ENCODE measurements at places on chromosomes 1 and 21. TPM values are rescaled to one million over a fixed set of nuclear protein-coding genes. Genes with fewer than 3 reads are reported as not detected.

DNA sequence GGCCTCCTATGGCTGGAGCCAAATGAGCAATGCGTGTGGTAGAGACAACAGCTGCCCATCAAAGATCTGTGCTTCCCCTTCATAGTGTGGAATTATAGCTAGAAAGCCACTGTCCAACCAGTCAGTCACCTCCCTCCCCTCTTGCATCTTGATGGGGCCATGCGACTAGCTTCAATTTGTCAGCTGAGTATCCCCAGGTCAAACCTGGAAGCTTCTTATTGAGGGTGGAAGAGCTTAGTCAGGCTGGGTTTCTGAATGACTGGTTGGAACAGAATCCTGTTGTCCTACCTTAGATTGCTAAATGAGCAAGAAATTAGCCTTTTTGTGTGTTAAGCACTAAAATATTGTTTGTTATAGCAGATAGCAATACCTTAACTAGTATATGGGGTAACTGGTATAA, 625.4 kb downstream of the PTPRC start:
- no peak overlapping the region for H3K4me3 ChIP-seq
- H3K27me3 ChIP-seq, result no peaks in the 10 kb centered on the region
- DNase-seq, result no peak
- H3K4me1 ChIP-seq, result no peaks in the 10 kb centered on the region
- H3K36me3 ChIP-seq, result no peaks in the 10 kb centered on the region

- H3K27me3 ChIP-seq, result no peaks in the 10 kb centered on the region
- no peaks in the 10 kb centered on the region for H3K36me3 ChIP-seq
- no peaks in the 10 kb centered on the region for H3K4me1 ChIP-seq
- H3K27ac ChIP-seq, result no peak overlapping the region
Measured at GRCh38 chr1:147729315-147729714, 31.1 kb downstream of the GJA5 start.

- no peaks in the 10 kb centered on the region for H3K27me3 ChIP-seq
- H3K36me3 ChIP-seq, result no peaks in the 10 kb centered on the region
- no peak for DNase-seq
- H3K27ac ChIP-seq, result no peak overlapping the region
- no peaks in the 10 kb centered on the region for H3K4me1 ChIP-seq
- H3K4me3 ChIP-seq, result no peak overlapping the region
Measured at GRCh38 chr1:177796561-177796960, 173.3 kb downstream of the SEC16B start.

DNA sequence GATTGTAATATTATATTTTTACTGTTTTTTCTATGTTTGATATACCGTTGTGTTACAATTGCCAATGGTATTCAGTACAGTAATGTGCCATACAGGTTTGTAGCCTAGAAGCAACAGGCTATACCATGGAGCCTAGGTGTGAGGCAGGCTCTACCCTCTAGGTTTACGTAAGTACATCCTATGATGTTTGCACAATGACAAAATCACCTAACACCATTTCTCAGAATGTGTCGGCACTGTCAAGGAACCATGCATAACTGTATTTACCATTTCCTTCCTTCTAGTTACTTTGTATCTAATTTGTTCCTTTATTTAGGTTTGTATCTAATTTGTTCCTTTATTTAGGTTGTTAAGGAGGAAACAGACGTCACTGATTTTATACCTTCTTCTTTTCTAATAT, 9.9 kb downstream of the NPHP4 start:
- H3K36me3 ChIP-seq, result no peaks in the 10 kb centered on the region
- H3K27ac ChIP-seq, result no peak overlapping the region
- DNase-seq, result no peak

- H3K36me3 ChIP-seq, result no peaks in the 10 kb centered on the region
- H3K4me3 ChIP-seq, result peak overlapping the region; percentile 23
- DNase-seq, result peak; percentile 84
- peaks cover 29% of the 10 kb centered on the region for H3K4me1 ChIP-seq
- peak overlapping the region; percentile 66 for H3K27ac ChIP-seq
- no peaks in the 10 kb centered on the region for H3K27me3 ChIP-seq
Measured at GRCh38 chr1:229579059-229579673, 20.7 kb upstream of the ABCB10 start.

DNA sequence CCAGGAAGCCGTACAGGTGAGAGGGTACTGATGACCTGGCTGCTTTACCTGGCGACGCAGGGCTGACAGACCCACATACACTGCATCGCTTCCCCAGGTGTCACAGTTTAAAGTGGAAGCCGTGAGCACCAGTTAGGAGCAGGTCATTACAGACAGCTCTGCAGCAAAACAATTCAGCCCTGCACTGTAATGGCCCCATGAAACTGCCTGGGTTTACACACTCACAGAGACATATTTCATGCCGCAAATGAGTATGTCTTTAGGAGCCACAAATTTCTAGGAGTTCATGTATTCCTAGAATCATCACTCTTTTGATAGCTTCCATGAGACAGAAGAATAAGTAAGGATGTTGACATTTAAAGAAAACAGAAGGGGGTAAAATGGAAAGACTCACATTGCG, 723.1 kb downstream of the MATN1 start:
- no peaks in the 10 kb centered on the region for H3K4me1 ChIP-seq
- no peaks in the 10 kb centered on the region for H3K36me3 ChIP-seq
- no peak overlapping the region for H3K27ac ChIP-seq
- no peak overlapping the region for H3K4me3 ChIP-seq

- DNase-seq, result no peak
- no peaks in the 10 kb centered on the region for H3K4me1 ChIP-seq
- H3K36me3 ChIP-seq, result no peaks in the 10 kb centered on the region
- peak overlapping the region; percentile 76 for H3K27ac ChIP-seq
Measured at GRCh38 chr1:40708750-40709099, 17.2 kb downstream of the NFYC start.

GRCh38 chr21:29196670-29197191, 66.3 kb downstream of the MAP3K7CL start:
- H3K27me3 ChIP-seq, result no peaks in the 10 kb centered on the region
- H3K36me3 ChIP-seq, result no peaks in the 10 kb centered on the region
- H3K27ac ChIP-seq, result peak overlapping the region; percentile 18
- peaks cover 23% of the 10 kb centered on the region for H3K4me1 ChIP-seq

DNA sequence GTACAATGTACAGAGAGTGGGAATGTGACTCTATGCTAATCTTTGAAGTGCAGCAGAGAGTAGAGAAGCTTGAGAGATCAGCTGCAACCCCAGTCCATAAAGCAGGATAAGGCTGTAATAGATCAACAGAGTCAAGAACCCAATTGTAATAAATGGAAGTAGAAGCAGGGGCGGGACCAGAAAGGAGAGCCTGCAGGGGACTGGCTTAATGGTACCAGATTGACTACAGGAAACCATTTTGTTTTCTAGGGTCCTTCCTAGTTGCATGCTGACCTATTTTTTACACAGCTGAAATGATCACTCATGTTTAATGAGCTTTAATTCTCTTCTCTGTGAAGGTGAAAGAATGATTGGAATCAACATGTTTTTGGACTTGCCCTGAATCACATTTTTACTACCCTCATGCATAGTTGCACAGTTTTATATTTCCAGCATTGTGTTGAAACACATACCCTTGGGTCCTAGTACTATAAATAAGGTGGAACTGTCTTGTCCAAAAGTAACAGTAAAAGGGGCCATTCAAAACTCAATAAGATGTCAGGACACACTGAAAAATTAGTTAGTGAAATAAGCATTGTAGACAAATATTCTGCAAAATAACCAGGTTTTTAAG, 69.8 kb downstream of the GPR88 start:
- no peak for DNase-seq
- H3K4me3 ChIP-seq, result no peak overlapping the region
- no peak overlapping the region for H3K27ac ChIP-seq
- no peaks in the 10 kb centered on the region for H3K27me3 ChIP-seq
- H3K4me1 ChIP-seq, result no peaks in the 10 kb centered on the region

The GUCA2B gene
- total RNA-seq, result not detected

The S100A7 gene
- total RNA-seq, result not detected

The IVL gene
- not detected for total RNA-seq

The OR2T33 gene
- total RNA-seq, result not detected
